ENCODE measurements at places on chromosomes 7 and 10. TPM values are rescaled to one million over a fixed set of nuclear protein-coding genes. Genes with fewer than 3 reads are reported as not detected.

Gene LEP
- total RNA-seq = not detected

Gene HMX2
- total RNA-seq = not detected

Gene AIMP2
- total RNA-seq = 37.1 TPM

Gene SPDYE16
- not detected for total RNA-seq

Gene ANXA8
- total RNA-seq = 4.5 TPM

All from smooth muscle cell of the umbilical artery (primary cell).